ENCODE measurements at places on chromosomes 5 and 9.

- DNase-seq: no peak
These were observed 394.6 kb upstream of the ARRDC3 start for GRCh38 chr5:91777671-91778070.

GRCh38 chr9:113638897-113639296 is 175.4 kb downstream of the RGS3 start:
- DNase-seq: no peak

- no peak for DNase-seq
These were observed 66.5 kb downstream of the PRDM6 start for GRCh38 chr5:123155446-123155960.

DNA sequence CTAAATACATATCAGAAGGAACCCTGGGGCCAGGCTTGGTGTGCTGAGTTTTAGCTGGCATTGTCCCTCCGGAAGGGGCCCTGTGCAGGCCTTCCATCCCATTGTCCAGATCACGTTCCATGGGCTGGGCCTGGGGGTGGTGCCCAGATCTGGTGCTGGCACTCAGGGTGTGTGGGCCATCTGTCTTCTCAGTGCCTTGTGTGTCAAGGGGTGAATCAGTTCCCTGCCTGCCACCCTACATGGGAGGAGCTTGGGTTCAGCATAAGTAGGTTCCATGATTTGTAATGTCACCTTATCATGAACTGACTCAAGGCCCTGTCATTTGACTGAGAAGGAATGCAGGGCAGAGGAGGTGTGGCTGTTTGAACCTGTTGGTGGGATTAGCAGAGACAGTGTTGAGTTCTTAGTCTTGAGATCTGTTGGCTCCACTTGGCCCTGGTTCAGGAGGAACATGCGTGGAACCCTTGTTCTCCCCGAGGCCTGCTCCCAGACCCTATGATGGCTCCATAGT is 176.8 kb downstream of the MACROH2A1 start:
- no peak for DNase-seq

GRCh38 chr9:134751622-134752021 is 110.0 kb downstream of the COL5A1 start:
- no peak for DNase-seq

GRCh38 chr5:126542441-126542840 is 52.6 kb downstream of the ALDH7A1 start:
- DNase-seq: no peak

DNA sequence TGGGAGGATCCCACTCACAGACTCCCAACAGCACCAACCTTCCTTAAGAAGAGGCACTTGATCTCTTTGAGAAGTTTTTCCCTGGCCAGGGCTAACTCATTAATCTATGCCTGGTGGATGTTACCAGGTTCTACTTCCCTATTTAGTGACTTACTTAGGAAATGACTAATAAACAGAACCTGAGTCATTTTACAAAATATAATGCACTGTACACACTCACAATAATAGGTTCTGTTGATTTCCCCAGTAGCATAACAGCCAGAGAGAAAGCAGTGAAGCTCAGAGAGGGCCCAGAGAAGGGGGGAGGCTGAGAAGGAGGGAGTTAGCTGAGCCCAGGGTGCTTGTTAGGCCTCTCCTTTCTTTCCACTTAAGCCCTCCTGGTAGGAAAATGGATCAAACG is 27.1 kb downstream of the FRMD3 start:
- DNase-seq: no peak

DNA sequence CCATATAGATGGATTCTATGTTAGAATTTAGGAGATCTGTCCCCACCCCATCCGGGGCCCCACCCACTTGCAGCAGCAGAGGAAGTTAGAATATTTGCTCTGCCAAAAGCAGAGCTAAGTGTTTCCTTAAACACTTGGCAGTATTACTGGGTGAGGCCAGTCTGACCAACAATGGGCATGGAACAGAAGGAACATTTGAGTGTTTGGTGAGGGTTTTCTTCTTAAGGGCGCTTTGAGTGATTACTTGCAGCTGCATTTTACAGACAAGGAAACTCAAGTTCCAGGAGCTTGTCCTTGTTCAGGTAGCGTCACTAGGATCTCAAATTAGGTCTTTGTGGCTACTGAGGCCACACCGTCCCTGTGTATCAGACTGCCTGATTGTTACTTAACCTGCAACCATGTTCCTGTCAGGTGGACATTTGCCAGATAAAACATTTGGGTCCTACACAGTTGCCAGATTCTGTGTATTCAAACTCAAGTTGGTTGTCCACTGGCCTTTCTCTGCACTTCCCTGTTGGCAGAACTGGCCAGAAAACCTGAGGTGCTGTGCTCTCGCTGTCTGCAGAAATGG is 59.3 kb downstream of the SLC46A2 start:
- DNase-seq: no peak

DNA sequence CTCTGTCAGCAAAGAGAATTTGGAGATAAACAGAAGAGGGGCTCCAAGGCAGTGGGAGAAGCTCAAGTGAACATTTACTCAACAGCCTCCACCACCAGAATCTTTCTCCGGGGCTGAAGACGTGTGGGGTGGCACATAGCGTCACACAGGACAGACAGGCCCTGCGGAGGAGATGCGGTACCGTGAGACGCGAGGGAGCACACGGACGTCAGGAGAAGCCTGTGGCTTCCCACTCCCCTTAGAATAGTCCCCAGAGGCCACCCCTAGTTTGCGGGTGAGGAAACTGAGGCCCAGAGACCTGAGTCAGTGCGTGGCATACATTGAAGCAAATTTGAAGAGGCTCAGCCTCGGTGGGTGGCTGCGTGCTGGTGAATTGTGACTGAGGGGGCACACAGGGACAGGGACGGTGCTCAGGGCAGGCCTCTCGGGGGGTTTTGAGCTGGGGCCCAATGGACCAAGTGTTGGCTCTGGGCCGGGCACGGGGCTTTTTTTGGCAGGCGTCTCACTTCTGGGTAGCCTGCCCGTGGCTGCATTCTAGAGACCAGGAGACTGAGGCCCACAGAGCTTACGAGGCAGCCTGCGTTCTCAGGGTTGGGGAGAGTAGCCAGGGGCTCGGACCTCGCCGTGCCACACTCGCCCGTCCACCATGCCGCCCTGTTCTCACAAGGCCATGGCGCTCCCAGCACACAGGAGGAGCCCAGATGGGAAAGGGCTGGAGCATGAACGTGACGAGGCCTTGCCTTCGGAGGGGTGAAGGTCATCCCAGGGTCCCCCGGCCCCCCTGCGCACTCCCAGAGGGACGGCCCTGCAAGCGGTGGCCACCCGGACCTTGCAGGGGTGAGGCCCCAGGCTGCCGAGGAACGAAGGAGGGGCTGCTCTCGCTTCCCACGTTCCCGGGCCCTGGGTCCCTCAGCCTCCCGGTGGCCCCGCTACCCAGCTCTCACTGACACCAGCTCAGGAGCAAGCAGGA is 220.6 kb downstream of the C9orf50 start:
- no peak for DNase-seq

- DNase-seq: peak; percentile 72
These were observed 168.5 kb downstream of the AUH start for GRCh38 chr9:91193087-91193657.

DNA sequence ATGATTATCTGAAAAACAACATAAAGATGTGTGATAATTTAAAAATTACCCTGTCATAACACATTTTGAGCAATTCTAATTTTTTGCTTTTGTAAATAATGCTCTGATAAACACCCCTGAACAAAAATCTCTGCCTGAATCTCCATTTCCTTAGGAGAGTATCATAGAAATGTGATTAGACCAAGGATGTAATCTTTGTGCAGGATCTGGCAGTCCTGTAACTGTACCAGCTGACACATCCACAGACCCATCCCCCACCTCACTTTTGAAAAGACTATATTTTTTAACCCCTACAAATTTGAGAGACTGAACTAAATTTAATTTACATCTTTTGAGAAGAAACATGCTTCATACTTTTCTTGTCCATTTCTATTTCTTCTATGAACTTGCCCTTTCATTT is 101.7 kb downstream of the GNAQ start:
- DNase-seq: peak; percentile 14

GRCh38 chr5:114412510-114413171 is 50.8 kb downstream of the KCNN2 start:
- no peak for DNase-seq

DNA sequence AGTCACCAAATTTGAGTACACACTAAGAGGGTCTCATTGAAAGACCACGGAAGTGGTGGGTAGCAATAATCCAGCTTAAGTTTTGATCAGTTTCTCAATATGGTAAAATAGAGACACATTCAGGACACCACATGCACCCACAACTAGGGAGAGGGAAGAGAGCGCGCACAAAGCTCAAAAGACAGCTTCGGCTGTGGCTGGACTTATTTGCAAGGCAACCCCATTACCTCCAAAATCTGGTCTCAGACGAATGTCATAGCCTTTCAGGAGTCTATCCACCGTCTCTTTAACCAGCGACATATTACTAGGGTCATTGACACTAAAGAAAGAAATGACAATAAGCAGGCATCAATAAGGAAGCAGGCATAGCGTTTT is 443 bp downstream of the GABRB2 start:
- no peak for DNase-seq

DNA sequence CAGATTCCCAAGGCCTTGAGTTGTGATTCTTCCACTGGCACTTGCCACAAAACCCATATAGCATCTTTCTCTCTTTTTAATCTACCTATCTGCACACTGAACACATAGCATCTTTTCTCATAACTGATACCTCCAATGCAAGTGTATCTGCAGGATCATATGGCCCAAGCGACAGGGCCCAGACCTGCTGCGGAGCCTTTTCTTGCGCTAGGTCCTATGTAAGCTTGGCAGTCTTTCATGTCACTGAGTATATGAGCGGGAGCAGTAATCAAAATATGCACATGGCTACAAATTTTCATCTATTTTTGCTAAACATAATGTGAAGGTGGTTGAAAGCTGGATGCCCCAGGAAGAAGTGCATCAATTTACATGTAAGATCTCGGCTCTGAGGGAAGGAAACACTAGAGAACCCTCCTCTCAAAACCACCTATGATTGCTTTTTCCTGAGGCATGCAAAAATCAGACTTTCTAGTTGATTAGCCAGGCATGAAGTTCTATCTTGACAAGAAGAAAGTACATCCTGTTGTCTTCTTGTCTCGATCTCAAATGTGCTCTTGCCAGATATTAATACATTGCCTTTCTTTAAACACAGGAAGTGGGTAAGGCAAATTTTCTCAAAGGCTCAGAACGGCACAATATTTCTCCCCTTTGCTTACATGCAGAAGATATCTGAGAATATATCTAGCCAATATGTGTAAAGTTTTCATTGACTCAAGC is 26.9 kb upstream of the CEMIP2 start:
- DNase-seq: no peak

DNA sequence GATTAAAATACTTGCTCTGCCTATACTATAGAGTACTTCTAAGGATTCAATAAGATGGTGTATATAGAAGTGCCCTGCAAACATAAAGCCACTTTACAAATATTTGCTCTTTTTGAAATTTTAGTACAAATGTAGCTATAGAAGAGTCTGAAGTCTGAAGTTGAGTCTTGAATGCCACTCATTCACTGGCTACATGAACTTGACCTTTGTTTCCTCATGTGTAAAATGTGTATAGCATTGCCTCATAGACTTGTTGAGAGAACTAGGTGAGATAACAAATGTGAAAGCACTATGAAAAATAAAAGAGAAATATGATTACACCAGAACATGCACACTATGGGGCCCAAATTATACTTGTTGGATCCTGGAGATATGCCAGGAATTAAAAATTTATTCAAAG is 244.7 kb downstream of the SEC61B start:
- DNase-seq: no peak

DNA sequence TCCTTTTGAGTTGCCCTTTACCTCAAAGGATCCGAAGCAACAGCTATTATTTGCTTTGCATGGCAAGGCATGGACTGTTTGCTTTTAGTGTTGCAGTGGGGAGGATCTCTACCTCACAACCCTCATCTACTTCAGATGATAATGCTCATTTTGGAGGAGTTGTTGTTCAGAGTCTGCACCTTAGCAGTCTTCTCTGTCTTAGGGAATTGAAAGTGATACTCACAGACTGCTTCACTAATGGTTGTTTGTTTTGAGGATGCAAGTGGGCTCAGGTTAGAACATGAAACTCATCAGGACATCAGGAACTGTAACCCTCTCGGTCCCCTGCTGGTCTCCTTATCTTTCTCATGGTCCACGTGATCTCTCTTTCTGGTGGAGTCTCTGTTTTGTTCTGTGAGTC is 172.9 kb upstream of the ANKH start:
- DNase-seq: no peak

DNA sequence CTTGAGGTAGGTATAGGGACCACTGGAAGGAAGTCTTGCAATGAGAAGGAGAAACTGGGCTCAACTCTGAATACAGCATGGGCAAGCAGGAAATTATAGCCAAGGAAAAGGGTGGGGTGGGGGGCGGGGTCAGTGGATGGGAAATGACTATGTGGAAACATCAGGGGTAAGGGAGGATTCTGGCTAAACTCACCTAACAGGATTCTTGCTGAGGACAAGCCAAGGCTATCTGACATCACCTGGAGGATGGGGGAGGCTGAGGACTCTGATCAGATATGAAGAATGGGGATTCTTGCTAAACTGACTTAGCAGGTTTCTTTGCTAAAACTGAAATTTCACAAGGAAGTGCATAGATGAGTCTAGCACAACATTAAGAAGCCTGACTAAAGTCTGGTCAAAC is 40.8 kb downstream of the CTSL start:
- DNase-seq: peak; percentile 37

DNA sequence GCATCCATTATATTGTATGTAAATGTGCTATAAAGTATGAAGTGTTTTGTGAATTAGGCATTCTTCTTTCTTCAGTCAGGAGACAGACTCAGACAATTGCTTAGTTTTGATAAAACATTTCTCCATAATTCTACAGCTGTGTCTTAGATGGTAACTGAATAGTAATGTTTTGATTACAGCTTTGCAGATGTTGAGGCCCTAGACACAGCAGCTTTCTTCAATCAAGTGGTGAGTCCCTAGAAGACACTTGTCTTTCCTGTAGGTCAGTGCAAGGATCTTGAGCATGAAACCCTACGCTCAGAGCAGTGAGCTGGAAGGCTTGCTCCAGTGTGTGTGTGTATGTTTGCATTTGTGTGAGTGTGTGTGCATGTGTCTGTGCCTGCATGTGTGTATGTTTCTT is 46.8 kb upstream of the CD180 start:
- no peak for DNase-seq

GRCh38 chr5:14681236-14681752 is 16.8 kb downstream of the OTULIN start:
- no peak for DNase-seq

DNA sequence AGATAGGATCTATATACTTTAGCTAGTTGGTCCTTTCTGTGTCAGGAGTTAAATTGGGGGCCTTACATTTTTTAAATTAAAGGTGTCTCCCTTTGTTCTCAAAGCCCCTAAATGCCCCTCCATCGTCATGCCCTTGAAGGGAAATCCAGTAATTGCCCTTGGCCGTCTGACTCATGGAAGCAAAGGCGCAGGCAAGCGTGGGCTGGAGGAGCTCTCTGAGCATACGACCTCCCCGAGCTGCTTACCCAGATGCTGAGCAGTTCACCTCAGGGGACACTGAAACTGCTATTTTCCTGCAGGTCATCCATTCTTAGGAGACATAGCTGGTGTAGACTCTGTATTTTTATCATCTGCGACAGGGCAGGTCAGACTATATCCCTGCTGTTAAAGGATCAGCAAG is 23.0 kb downstream of the PCSK1 start:
- DNase-seq: no peak

GRCh38 chr9:128078504-128079434 is 10.7 kb downstream of the SLC25A25 start:
- peak; percentile 86 for DNase-seq
